Esophagus squamous epithelium (tissue), 5 donors: ENCODE measurements at places on chromosomes 3 and 15. TPM values are rescaled to one million over a fixed set of nuclear protein-coding genes. Genes with fewer than 3 reads are reported as not detected.

- DNase-seq: no peak
- no peak overlapping the region for H3K27ac ChIP-seq
- H3K4me1 ChIP-seq: no peaks in the 10 kb centered on the region
- no peak overlapping the region for H3K4me3 ChIP-seq
Observed at GRCh38 chr3:169308654-169309250, 354.8 kb downstream of the MECOM start.

GRCh38 chr15:80404057-80404760, at the start of gene ARNT2:
ARNT2 (plus strand) TSS chr15:80404382; CDS start chr15:80404516, 134 bp downstream.
- peak within 1 kb of the TSS; percentile 67 for H3K27ac ChIP-seq
- no peaks in the 10 kb centered on the region for H3K27me3 ChIP-seq
- H3K36me3 ChIP-seq: no peaks in the 10 kb centered on the region
- peak within 1 kb of the TSS; percentile 56 for H3K4me3 ChIP-seq
- peaks cover 4% of the 10 kb centered on the region for H3K4me1 ChIP-seq

- H3K4me3 ChIP-seq: no peak overlapping the region
- no peaks in the 10 kb centered on the region for H3K27me3 ChIP-seq
- H3K4me1 ChIP-seq: no peaks in the 10 kb centered on the region
- H3K27ac ChIP-seq: no peak overlapping the region
- H3K36me3 ChIP-seq: no peaks in the 10 kb centered on the region
Observed at GRCh38 chr3:193771011-193771652, 178.1 kb downstream of the OPA1 start.

GRCh38 chr3:168364967-168365366, 269.2 kb upstream of the GOLIM4 start:
- H3K27me3 ChIP-seq: no peaks in the 10 kb centered on the region
- H3K36me3 ChIP-seq: no peaks in the 10 kb centered on the region
- DNase-seq: no peak
- no peak overlapping the region for H3K4me3 ChIP-seq

The C2CD4B gene
- total RNA-seq: 0.42 TPM

The CKMT1A gene
- 114 TPM for total RNA-seq

GRCh38 chr3:176987901-176988650, 209.2 kb downstream of the TBL1XR1 start:
- H3K27ac ChIP-seq: no peak overlapping the region
- H3K4me1 ChIP-seq: no peaks in the 10 kb centered on the region
- no peak for DNase-seq
- no peak overlapping the region for H3K4me3 ChIP-seq
- no peaks in the 10 kb centered on the region for H3K27me3 ChIP-seq

The GOLGA6D gene
- not detected for total RNA-seq

GRCh38 chr3:9105421-9105820, 142.1 kb upstream of the RAD18 start:
- DNase-seq: no peak
- H3K27me3 ChIP-seq: no peaks in the 10 kb centered on the region
- H3K4me1 ChIP-seq: no peaks in the 10 kb centered on the region

DNA sequence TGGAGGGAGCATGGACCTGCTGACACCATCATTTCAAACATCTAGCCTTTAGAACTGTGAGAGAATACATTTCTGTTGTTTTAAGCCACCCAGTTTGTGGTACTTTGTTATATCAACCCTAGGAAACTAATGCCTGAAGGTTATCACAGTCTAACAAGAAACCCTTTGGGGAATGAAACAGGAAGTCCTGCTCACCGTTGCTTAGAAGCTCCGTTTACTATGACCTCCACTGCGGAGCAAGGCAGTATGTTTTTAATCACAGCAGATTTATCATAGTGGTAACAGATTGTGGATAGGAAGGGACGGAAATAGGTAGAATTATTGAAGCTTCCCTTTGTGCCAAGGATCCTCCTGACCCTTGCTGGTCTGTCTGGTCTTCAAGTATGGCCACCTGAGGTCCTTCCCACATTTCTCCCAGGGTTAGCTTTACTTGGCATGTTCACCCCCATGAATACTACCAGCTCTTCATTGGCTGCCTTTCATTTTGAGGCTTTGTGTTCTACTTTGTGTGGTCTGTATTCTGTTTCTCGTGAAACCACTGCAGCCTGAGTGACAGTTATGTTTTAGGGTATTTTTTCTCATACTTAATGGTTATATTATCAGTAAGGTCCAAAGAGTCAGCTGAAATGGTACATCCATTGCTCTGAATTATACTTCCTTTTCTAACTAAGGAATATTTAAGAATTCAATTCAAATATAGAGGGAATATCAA, 201.6 kb downstream of the CHST2 start:
- H3K36me3 ChIP-seq: no peaks in the 10 kb centered on the region
- no peaks in the 10 kb centered on the region for H3K27me3 ChIP-seq
- H3K27ac ChIP-seq: no peak overlapping the region

The DPH3 gene
- 10.6 TPM for total RNA-seq

DNA sequence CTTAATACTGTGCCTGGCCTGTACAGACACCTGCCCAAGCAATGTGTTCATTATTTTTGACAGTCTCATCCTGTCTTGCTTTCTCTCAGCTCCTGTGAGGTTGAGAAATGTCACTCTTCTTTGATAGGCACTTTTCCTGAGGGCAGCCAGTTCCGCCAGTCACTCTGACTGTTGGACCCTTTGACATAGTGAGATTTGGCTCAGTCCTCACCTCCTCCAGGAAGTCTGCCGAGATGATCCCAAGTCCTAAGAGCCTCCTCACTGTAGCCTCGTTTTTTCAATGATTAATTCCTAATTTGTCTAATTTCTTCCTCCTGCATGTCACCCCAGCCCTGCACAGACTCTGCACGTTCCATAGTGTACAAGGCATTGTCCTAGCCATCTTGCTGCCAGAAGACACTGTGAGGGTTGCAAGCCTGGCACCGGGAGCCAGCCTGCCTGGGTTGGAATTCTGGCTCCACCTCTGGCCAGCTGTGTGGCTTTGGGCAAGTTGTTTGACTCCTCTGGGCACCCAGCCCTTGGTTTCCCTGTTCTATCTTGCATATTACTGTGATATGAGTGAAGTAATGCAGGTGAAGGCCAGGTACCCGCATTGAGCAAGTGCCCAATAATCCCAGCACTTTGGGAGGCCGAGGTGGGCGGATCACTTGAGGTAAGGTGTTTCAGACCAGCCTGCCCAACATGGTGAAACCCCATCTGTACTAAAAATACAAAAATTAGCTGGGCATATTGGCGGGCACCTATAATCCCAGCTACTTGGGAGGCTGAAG, 24.3 kb downstream of the RPLP1 start:
- no peak overlapping the region for H3K4me3 ChIP-seq
- H3K36me3 ChIP-seq: no peaks in the 10 kb centered on the region
- H3K27me3 ChIP-seq: no peaks in the 10 kb centered on the region
- no peak for DNase-seq
- H3K4me1 ChIP-seq: peaks cover 7% of the 10 kb centered on the region
- no peak overlapping the region for H3K27ac ChIP-seq
